ENCODE measurements at places on chromosomes 1 and 21. TPM values are rescaled to one million over a fixed set of nuclear protein-coding genes. Genes with fewer than 3 reads are reported as not detected.

SLAMF7 gene
- 0.16 TPM for total RNA-seq

NR5A2 gene
- total RNA-seq, result 1.7 TPM

DNA sequence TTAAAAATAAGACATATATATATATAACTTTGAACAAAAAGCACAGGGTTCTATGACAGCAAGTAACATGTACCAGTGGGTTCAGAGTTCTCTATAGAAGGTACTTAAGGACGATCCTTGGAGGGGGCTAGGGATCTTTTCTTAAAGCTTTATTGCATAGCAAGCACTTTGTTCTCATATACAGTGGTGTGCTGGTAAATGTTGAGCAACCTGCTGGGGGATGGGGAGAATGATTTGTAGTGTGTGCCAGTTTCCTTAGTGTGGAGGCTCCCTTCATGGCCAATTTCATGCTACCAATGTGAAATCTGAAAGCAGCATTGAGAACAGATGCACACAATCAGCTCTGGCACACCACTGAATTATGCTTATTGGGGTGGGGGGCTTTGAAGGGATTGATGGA, 69.5 kb upstream of the NFASC start:
- DNase-seq, result no peak

GRCh38 chr1:80211691-80212380, 1205.3 kb upstream of the ADGRL4 start:
- DNase-seq, result no peak

GRCh38 chr1:26570287-26570686, 40.7 kb downstream of the RPS6KA1 start:
- no peak for DNase-seq

DNA sequence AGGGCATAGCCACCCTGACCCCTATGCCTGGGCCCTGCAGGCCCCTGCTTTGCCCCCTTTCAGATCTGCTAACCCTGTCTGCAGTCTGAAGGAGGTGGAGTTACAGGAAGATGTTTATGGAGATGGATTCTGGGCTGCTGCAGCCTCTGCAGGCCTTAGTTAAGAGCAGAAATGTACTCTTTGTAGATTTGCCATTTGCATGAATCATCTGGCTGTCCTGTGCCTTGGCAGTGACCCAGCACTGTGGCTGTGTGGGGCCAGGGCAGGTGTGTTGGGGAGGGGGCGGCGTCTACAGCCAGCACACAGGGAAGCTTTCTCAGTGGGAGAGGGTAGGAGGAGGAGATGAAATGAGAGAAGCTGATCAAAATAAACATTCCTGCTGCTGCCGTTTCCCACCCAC, 867.3 kb downstream of the PLA2G4A start:
- DNase-seq, result no peak

- DNase-seq, result peak; percentile 74
These were observed 4.9 kb upstream of the ALDH4A1 start for GRCh38 chr1:18907021-18907916.

DNA sequence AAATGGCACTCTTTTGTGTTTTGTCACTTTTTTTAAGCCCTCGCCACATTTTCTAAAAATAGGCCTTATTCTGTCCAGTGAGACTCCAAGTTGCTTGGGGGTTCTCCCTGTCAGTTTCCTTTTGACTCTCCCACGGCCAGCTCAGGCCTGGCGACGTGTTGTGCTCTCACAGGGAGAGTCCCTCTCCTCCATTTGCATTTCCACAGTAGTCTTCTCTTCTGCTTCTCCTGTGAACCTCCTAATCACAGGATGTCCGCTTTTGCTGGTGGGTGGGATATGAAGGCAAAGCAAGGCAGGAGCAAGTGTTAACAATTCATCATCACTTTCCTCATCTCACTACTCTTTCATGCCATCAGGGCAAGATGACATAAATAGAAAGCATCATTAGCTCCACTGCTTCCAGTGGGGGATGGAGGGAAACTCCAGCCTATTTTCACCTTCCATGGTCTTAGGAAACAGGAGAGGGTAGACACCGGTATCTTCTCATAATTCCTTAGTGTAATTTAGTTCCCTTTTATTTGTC, 99.8 kb downstream of the INTS7 start:
- no peak for DNase-seq

DNA sequence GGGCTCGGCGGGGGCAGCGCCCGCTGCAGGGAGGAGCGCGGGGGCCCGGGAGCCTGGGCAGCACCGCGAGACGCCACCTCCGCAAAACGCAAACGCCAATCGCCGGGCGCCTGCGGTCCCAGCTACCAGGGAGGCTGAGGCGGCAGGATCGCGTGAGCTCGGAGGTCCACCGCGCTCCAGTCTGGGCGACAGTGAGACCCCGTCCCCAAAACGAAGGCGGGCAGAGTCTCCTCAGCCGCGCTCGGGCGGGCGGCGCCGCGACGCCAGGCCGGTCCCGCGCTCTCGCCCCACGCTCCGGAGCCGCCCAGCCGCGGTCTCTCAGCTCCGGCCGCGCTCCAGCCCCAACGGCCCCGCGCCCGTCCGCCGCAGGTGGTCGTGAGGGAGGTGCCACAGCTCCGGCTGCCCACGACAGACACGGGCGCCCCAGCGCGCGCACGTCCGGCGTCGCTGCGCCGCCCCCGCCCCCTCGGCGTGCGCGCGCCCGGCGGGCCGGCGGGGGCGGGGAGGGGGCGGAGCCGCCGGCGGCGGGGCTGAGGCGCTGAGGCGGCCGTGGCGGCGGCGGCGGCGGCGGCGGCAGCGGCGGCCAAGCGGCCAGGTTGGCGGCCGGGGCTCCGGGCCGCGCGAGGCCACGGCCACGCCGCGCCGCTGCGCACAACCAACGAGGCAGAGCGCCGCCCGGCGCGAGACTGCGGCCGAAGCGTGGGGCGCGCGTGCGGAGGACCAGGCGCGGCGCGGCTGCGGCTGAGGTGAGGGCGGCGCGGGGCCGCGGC, at the start of gene ADARB1:
Gene ADARB1 (plus strand): TSS at position 533 of the 770 bp plus-strand sequence. CDS start 97,077 bp downstream, outside the sequence.
- peak; percentile 76 for DNase-seq

- peak; percentile 74 for DNase-seq
These were observed 11.6 kb upstream of the S100A7A start for GRCh38 chr1:153404768-153405167.

DNA sequence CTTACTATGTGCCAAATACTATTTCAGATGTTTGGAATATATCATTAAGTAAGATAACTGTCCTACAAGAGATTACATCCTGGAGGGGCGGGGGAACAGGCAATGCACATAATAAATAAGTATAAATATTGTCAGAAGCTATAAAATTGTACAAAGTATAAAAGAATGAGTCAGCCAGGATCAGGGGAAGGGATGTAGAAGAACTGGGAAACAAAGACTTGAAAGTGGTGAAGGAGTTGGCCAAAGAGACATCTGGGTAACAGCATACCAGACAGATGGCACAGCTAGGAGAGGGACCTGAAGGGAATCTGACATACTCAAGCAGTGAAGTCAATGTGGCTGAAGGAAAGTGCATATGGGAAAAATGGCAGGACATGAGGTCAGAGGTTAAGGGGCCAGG, 53.9 kb downstream of the CYYR1 start:
- no peak for DNase-seq

DNA sequence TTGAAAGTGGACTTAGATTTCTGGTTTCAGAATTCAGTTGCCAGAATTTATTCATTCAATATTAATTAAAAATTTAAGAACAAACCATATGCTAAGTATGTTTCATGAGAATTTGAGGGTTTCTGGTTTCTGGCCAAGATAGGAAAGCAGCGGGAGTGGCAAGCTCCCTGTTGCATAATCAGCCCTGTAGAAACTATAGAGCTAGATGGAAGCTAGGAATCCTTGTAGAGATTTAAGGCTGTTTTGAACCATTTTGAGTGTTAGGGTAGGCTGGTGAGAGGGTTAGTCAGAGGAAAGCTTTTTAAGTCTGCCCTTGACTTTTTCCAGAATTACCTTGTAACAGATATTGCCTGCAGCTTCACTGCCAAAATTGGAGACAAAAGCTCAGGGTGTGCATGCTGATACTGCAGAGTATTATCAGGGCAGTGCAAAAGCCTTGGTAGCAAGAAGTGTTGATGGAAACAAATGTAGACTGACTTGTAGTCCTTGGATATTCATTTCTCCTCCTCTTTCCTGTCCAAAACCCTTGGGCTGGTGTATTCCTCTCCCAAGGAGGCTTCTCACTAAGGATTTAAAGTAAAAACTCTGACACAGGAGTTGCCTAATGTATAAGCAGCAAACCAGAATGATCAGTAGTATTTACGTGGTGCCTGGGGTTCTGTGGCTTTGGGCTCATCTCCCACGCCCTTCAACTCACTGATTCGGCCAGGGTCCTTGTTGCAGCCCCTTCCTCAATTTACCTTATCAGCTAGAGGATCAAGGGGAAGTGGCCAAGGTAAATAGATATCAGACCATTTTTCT, 12.6 kb upstream of the GIPC2 start:
- DNase-seq, result no peak

DNA sequence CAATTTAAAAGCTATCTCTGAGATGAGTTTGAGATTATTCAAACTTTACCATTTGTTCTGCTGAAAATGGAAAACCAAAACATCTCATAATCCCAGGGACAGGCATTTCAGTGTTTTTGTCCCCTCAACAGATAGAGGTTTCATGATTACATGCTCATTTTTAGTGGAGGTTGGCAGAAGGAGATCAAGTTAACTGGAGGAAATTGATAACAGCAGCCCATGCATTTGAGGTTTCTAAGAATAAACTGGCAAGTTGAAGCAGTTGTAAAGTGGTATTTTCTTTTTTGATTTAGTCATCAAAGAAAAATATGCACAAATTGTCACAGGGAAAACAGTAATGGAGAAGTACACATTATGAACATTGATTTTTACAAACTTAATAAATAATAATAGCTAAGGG, 205.8 kb downstream of the PLA2G4A start:
- no peak for DNase-seq

Data from Right ventricle myocardium superior (tissue), 1 donor.